Lower leg skin (tissue), 4 donors: ENCODE measurements at places on chromosomes 16 and 17. TPM values are rescaled to one million over a fixed set of nuclear protein-coding genes. Genes with fewer than 3 reads are reported as not detected.

GRCh38 chr17:79298799-79299198 lies 224.2 kb downstream of the ENGASE start:
- no peak for DNase-seq

DNA sequence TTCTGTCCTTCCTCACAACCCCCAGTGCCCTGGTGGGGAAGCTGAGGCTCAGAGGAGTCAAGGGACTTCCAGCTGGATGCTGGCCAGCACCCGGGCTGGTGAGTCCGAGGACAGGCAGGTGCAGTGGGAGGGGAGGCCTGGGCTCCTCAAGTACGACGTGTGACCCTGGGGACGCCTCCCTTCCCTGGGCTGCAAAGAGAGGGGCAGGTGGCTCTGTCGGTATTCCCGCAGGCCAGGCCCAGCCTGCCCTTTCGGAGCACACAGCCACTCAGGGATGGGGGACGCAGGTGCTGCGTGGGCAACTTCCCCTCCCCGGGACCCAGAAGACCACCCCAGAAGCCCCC lies 33.1 kb upstream of the PVALEF start:
- no peak for DNase-seq

DNA sequence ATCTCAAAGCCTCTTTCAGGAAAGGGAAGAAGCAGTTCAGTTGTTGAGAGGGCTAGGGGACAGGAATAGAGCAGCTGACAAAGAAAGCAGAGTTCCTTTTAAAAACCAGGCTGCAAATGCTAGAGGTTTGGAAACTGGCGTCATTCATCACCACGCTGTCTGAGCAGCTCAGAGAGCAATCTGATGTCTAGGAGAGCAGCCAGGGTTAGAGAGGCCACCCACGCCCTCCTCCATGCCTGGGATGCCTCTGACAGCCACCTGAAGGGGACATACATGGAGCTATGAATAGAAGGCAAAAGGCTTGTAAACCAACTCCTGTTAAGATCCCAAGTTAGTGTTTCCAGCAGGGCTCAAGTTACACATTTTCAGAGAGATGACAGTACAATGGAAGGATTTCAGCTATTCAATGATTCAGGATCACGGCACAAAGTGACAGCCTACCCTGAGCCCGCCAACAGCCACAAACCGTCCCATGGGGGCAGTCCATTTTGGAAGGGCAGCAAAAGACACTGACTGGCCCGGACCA lies 12.4 kb downstream of the RAB5C start:
- DNase-seq = no peak

DNA sequence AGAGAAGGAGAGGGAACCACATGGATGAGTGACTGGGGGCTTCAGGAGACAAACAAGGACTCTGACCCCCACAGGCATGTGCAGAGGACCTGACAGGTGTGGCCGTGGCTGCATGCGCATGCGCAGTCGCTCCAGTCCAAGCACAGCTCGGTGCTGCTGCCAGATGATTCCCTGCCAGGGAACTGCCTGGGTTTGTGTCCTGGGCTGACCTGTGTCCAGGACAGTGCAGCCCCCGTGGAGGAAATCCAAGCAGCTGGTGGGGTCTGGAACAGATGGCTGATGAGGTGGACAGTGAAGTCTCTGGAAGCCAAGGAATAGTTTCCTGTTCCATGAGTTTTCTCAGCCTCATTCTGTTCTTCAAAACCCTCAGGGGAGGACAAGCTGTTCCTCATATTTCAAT lies 27.3 kb downstream of the LASP1 start:
- no peak for DNase-seq

GRCh38 chr16:14024283-14024682 lies 46.8 kb upstream of the MRTFB start:
- DNase-seq = no peak

DNA sequence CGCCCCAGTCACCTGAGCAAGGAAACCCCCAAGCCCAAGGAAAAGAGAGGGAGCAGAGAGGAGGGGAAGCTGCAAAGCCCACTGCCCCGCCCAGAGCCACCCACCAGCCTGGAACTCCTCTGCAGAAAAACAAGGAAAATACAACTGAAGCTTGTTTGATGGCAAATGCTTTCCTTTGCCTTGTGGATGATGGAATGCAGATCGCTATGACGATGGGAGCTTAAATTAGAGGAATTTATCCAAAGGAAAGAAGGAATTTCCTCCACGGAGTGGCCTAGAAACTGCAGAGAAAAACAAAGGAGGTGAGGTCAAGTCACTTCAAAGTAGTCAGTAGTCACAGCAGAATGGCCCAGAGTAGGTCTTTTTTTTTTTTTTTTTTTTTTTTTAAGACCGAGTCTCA lies 31.5 kb upstream of the ASGR2 start:
- no peak for DNase-seq

GRCh38 chr16:77299395-77299794 lies 100.2 kb downstream of the SYCE1L start:
- no peak for DNase-seq

DNA sequence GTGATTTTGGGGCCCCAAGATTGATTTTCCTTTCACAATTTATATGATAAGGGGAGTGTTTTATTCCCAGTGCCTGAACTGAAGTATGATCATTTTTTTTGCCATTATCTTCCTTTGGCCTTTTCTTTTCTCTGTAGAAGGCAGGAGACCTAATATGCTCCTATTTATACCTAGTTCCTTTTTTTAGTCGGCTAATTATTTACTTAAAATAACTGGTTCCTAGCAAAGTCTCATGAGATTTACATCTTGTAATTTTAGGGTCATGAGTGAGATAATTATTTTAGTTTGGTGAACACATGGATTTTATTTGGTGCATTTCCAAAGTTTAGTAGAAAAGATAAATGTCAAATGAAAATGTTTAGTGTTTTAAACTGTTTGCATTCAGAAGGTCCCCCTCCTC lies 24.8 kb downstream of the SEC14L1 start:
- DNase-seq = no peak

GRCh38 chr17:72305472-72305871 lies 184.7 kb downstream of the SOX9 start:
- DNase-seq = no peak

DNA sequence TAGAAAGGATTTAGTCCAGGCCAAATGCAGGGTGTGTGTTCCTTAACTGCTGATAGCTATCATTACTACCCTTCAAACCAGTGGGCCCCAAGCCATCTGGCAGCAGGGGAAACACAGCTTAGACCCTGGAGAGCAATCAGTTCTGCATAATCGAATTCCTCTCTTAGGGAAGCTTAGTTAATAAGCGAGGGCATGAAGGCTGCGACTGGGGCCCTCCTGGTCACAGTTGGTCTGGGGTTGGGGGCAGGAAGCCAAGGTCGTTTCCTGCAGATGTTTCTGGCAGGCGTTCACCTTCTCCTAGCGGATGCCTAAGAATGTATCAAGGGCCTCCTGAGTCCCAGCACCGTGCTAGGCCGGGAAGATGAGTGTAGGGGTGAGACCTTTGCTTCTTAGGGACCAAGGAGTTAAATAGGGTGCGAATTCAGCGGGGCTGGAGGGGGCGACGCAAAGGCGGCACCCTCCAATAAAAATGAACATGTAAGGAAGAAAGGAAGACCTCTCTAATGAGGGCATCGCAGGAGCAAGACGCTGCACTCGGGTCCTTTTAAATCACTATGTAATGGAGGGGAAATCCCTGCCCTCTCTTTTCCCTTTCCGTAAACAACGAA lies 16.5 kb upstream of the EEF2K start:
- peak; percentile 75 for DNase-seq

- DNase-seq = peak; percentile 94
Measured at GRCh38 chr17:81821603-81822311, 11.3 kb downstream of the MCRIP1 start.

DNA sequence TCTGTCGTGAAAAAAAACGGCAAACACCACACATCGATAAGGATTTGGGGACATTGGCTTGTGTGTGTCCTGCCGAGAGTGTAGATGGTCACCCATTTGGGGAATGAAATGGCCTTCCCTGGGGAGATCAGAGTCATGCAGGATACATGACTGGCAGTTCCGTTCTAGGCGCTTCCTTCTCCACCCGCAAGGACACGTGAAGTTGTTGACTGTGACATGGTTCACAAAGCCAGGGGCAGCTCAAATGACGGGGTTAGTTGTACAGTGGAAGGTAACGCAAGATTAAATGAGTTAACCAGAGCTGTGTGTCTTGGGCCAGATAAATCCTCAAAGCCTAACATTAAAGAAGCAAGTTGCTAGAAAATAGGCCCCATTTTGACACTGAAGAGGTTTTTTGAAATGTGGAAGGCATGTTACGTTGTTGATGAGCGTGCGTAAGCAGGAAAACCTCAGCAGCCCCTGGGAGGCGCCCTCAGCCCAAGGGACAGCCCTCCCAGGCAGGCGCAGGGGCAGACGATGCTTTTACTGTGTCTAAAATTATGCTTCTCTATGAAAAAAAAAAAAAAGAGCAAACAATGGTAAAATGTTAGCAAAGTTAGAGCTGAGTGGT lies 35.9 kb upstream of the CHMP6 start:
- peak; percentile 57 for DNase-seq

GRCh38 chr17:69870091-69870530 lies 204.9 kb upstream of the KCNJ16 start:
- DNase-seq = no peak

- DNase-seq = no peak
Measured at GRCh38 chr16:31695667-31696066, 168.0 kb downstream of the AHSP start.

GRCh38 chr17:74474043-74474792 lies 7.8 kb downstream of the CD300A start:
- DNase-seq = no peak

DNA sequence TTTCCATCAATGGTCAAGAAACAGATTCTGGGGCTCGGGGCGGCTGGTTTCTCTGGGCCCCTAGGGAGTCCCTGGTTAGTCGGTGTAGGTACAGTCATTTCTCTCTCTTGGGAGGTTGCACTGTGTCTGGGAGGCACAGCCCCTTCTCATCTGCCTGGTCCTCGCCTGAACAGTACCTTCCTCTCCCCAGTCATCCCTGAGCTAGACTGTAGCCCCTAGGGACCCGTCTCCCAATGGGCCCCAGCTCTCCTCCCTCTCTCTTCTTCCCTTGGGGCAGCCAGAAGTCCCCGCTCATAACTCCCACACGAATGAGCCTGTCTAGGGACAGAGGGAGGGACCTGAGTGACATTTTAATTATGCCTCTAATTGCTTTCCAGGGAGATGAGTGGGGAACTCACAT lies 20.2 kb upstream of the CPSF4L start:
- DNase-seq = no peak

GRCh38 chr17:78803186-78803845 lies 21.2 kb upstream of the CYTH1 start:
- no peak for DNase-seq

DNA sequence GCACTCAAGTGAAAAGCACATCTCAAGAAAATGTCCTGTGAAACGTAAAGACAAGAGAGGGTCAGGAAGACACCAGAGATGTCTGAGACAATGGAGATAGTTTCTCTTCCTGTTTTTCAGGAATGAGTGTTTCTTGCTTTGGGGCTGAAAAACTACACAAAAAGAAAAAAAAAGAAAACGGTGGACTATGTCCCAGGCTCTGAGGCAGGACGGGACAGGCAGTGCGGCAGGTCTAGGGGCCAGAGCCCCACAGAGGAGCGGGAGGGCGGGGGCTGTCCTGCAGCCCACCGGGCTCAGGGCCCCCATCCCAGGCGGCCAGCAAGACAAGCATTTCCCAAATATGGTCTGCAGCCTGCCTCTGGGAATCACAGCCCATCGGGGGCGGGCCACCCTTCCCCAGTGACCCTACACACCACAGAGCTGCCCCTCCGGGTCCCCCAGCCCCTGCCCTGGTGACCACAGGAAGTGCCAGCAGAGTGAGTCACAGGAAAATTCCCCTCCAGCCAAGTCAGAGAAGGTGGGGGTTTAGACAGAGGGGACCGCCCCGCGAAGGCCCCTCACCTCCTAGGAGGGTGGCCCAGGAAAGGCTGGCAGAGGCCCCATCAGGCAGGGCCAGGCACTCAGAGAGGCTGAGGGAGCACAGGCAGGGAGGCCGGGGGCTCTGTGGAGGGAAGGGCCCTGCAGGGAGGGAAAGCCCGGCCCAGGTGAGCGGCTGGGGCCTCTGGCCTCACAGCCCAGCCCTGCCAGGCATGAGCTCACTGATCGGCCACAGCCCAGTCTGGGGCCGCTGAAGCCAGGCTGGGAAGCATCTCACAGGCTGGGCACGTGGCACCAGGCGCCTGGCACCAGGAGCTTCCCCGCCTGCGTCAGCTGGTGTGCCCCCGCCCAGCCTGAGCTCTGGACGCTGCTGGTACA lies 6.3 kb downstream of the BCAR1 start:
- DNase-seq = peak; percentile 58

- no peak for DNase-seq
Measured at GRCh38 chr17:33804401-33804800, 450.7 kb upstream of the CCL2 start.

DNA sequence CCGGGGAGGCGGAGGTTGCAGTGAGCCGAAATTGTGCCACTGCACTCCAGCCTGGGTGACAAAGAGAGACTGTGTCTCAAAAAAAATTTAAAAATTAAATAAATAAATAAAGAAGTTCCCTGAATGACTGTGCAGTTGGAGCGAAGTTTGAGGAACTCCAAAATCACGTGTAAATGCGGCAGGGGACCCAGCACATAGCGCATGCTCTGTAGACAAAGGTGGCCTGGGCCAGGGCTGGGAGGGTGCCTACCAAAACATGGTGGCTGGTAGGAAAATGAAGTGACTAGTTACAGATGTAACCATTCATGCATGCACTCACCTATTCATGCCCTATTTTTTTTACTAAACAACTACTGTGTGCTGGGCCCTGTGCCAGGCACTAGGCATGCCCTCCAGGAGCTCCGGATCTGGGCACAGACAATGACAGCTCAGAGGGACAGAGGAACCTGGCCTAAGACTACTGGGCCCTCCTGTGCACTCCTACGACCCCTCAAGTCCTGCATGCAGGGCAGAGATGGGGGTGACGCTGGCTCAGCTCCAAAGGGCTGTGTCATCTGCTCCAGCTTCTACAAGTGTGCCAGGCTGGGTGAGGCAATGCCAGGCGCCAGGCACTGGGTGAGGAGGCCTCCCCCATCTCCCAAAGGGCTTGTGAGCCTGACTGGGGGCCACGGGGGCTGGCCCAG lies 65.3 kb downstream of the RMI2 start:
- no peak for DNase-seq

The CEP20 gene
- total RNA-seq = 39.7 TPM

The KIF2B gene
- total RNA-seq = not detected

The ACLY gene
- 65.4 TPM for total RNA-seq

The TEX14 gene
- not detected for total RNA-seq

The HS3ST4 gene
- total RNA-seq = 2.4 TPM

The TOX3 gene
- total RNA-seq = 1.5 TPM

The KCNJ16 gene
- not detected for total RNA-seq

The MT1E gene
- total RNA-seq = 140 TPM
